ENCODE measurements at places on chromosomes 3 and 15. TPM values are rescaled to one million over a fixed set of nuclear protein-coding genes. Genes with fewer than 3 reads are reported as not detected.

The PDZRN3 gene
- total RNA-seq = not detected

The ITGA11 gene
- total RNA-seq = not detected

The CNTN3 gene
- not detected for total RNA-seq

The ECE2 gene
- total RNA-seq = not detected

The RTP3 gene
- total RNA-seq = not detected

The ANXA2 gene
- total RNA-seq = 261 TPM

The MYH15 gene
- 0.12 TPM for total RNA-seq

The PTX3 gene
- total RNA-seq = 0.20 TPM

The SLC22A14 gene
- not detected for total RNA-seq

- no peaks in the 10 kb centered on the region for H3K27me3 ChIP-seq
- peaks cover 14% of the 10 kb centered on the region for H3K36me3 ChIP-seq
- no peaks in the 10 kb centered on the region for H3K4me1 ChIP-seq
- H3K27ac ChIP-seq = no peak overlapping the region
- no peak for DNase-seq
Measured at GRCh38 chr3:125442506-125442905, 67.4 kb upstream of the ZNF148 start.

GRCh38 chr3:36244728-36245127 is 135.6 kb upstream of the STAC start:
- H3K4me1 ChIP-seq = no peaks in the 10 kb centered on the region
- no peak for DNase-seq
- H3K27me3 ChIP-seq = no peaks in the 10 kb centered on the region
- no peak overlapping the region for H3K4me3 ChIP-seq

DNA sequence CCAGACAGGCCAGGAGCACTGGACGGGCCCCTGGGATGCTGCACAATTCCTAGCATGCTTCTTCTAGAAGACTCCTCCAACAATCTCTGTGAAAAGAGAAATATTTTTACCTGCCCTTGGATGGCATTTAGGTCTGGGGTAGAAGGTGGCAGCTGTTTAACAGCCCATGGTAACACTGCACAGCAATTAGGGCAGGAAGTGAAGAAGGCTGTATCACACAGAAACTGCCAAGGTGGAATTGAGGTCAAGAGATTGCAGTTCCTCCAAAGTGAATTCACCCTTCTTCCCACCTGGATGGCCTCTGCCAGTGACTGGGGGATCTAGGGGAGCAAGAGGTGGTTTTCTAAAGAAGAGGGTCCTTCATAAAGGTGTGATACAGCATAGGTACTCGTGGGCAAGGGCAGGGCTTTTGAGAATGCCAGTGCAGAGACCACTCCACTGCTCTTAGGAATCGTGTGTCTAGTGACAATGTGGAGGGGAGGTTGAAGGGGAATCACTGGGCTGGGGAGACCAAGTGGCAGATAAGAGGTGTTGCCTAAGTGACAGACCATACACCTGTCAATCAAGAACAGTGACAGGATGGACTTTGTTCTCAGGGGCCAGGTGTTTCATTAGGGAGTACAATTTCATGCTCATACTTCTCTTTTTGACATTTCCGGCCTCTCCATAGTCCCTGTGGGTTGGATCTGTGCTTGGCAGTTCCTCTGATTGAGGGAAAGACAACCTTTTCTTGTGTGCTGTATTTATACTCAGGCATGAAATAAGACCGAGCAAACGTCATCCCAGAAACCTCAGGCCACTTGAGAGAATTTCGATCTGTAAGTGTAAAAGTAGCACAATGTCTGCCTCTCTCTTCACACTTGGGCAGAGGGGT is 83.5 kb upstream of the BCL6 start:
- H3K27me3 ChIP-seq = no peaks in the 10 kb centered on the region
- H3K36me3 ChIP-seq = no peaks in the 10 kb centered on the region
- H3K4me1 ChIP-seq = no peaks in the 10 kb centered on the region
- no peak for DNase-seq

- DNase-seq = no peak
- no peaks in the 10 kb centered on the region for H3K36me3 ChIP-seq
- no peaks in the 10 kb centered on the region for H3K27me3 ChIP-seq
- no peaks in the 10 kb centered on the region for H3K4me1 ChIP-seq
- no peak overlapping the region for H3K27ac ChIP-seq
- H3K4me3 ChIP-seq = no peak overlapping the region
Measured at GRCh38 chr3:161990036-161990435, 493.4 kb downstream of the OTOL1 start.

- no peaks in the 10 kb centered on the region for H3K27me3 ChIP-seq
- H3K4me1 ChIP-seq = no peaks in the 10 kb centered on the region
- no peak for DNase-seq
- H3K4me3 ChIP-seq = no peak overlapping the region
- H3K36me3 ChIP-seq = no peaks in the 10 kb centered on the region
Measured at GRCh38 chr3:129686941-129687340, 80.5 kb upstream of the PLXND1 start.

GRCh38 chr15:101610611-101611000 is 41.6 kb downstream of the TM2D3 start:
- no peak overlapping the region for H3K27ac ChIP-seq
- H3K36me3 ChIP-seq = no peaks in the 10 kb centered on the region
- no peaks in the 10 kb centered on the region for H3K4me1 ChIP-seq

DNA sequence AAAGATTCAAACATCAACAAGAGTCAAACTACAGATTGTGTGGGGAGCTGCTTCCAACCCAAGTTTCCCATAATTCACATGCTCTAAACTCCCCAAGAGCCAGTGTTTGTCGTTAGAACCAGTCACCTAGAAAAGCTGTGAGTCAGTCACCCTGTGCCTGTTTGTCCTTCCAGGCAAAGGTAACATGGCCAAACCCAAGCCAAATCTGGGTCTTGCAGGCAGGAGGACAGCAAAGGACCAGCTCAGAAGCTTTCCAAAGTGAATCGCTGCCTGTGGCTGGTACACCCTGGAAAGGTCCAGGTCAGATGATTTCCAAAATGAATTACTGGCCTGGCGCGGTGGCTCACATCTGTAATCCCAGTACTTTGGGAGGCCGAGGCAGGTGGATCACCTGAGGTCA is 251.5 kb downstream of the FAM43A start:
- H3K27me3 ChIP-seq = peaks cover 4% of the 10 kb centered on the region
- no peak overlapping the region for H3K27ac ChIP-seq
- H3K4me1 ChIP-seq = no peaks in the 10 kb centered on the region

DNA sequence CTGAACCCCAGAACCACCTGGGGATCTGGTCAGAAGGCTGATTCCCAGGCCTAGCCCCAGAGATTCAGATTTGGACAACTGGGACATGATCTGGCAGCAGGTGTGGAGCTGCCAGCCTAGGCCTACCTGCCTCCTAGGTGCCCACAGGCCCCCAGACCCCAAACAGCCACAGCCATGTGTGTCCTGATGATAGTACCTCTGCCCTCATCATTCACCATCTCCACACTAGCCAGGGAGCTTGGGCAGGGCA is 34.7 kb downstream of the HMCES start:
- H3K36me3 ChIP-seq = no peaks in the 10 kb centered on the region
- H3K4me1 ChIP-seq = peaks cover 29% of the 10 kb centered on the region
- peak overlapping the region; percentile 73 for H3K27ac ChIP-seq
- H3K4me3 ChIP-seq = no peak overlapping the region
- no peaks in the 10 kb centered on the region for H3K27me3 ChIP-seq
- no peak for DNase-seq

GRCh38 chr3:37546876-37547275 is 314.8 kb upstream of the CTDSPL start:
- H3K4me3 ChIP-seq = no peak overlapping the region
- no peak for DNase-seq
- H3K4me1 ChIP-seq = no peaks in the 10 kb centered on the region
- peaks cover 2% of the 10 kb centered on the region for H3K27me3 ChIP-seq
- no peaks in the 10 kb centered on the region for H3K36me3 ChIP-seq
- H3K27ac ChIP-seq = no peak overlapping the region

DNA sequence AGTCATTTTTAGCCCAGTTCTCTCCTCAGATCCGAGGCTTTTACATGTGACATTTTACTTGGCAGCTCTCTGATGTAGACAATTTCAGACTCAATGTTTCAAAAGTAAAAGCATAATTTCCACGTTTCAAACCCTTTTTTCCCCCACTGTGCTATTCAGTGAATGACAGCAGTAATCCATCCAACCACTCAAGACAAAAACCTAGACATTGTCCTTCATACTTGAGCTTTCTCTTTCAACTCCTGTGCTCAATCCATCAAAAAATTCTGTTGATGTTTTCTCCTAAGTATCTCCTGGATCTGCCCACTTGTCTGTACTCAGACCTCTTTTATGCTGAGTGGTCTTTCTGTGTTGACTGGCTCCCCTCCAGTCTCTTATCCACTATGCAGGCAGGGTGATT is 214.7 kb downstream of the CHL1 start:
- no peaks in the 10 kb centered on the region for H3K27me3 ChIP-seq
- no peaks in the 10 kb centered on the region for H3K4me1 ChIP-seq
- H3K36me3 ChIP-seq = no peaks in the 10 kb centered on the region
- DNase-seq = no peak
- no peak overlapping the region for H3K27ac ChIP-seq
- H3K4me3 ChIP-seq = no peak overlapping the region

GRCh38 chr3:46860017-46860809 is 3.0 kb downstream of the MYL3 start:
- peak; percentile 30 for DNase-seq
- H3K36me3 ChIP-seq = no peaks in the 10 kb centered on the region

- no peak overlapping the region for H3K4me3 ChIP-seq
- H3K27me3 ChIP-seq = no peaks in the 10 kb centered on the region
- H3K36me3 ChIP-seq = no peaks in the 10 kb centered on the region
- no peak for DNase-seq
- H3K27ac ChIP-seq = no peak overlapping the region
Measured at GRCh38 chr3:160981217-160981938, 123.8 kb downstream of the B3GALNT1 start.

GRCh38 chr15:90912770-90913075 is 9.6 kb downstream of the MAN2A2 start:
- DNase-seq = no peak
- no peaks in the 10 kb centered on the region for H3K27me3 ChIP-seq
- peaks cover 82% of the 10 kb centered on the region for H3K36me3 ChIP-seq
- no peak overlapping the region for H3K27ac ChIP-seq
- H3K4me3 ChIP-seq = no peak overlapping the region

- H3K4me1 ChIP-seq = no peaks in the 10 kb centered on the region
- DNase-seq = no peak
- no peaks in the 10 kb centered on the region for H3K27me3 ChIP-seq
- H3K4me3 ChIP-seq = no peak overlapping the region
- H3K36me3 ChIP-seq = no peaks in the 10 kb centered on the region
Measured at GRCh38 chr3:2096216-2096615, 2.5 kb upstream of the CNTN4 start.

All from CD4-positive, CD25-positive, alpha-beta regulatory T cell (primary cell).